ENCODE measurements at places on chromosomes 16 and 17.

- DNase-seq = no peak
- H3K36me3 ChIP-seq = no peaks in the 10 kb centered on the region
- H3K27ac ChIP-seq = no peak overlapping the region
- no peaks in the 10 kb centered on the region for H3K27me3 ChIP-seq
- peaks cover 20% of the 10 kb centered on the region for H3K4me1 ChIP-seq
Measured at GRCh38 chr16:57859331-57859730, 57.0 kb upstream of the KIFC3 start.

- no peaks in the 10 kb centered on the region for H3K36me3 ChIP-seq
- DNase-seq = peak; percentile 24
- H3K4me1 ChIP-seq = peaks cover 32% of the 10 kb centered on the region
- H3K27ac ChIP-seq = no peak overlapping the region
Measured at GRCh38 chr17:68491381-68492231, 20.6 kb upstream of the PRKAR1A start.

DNA sequence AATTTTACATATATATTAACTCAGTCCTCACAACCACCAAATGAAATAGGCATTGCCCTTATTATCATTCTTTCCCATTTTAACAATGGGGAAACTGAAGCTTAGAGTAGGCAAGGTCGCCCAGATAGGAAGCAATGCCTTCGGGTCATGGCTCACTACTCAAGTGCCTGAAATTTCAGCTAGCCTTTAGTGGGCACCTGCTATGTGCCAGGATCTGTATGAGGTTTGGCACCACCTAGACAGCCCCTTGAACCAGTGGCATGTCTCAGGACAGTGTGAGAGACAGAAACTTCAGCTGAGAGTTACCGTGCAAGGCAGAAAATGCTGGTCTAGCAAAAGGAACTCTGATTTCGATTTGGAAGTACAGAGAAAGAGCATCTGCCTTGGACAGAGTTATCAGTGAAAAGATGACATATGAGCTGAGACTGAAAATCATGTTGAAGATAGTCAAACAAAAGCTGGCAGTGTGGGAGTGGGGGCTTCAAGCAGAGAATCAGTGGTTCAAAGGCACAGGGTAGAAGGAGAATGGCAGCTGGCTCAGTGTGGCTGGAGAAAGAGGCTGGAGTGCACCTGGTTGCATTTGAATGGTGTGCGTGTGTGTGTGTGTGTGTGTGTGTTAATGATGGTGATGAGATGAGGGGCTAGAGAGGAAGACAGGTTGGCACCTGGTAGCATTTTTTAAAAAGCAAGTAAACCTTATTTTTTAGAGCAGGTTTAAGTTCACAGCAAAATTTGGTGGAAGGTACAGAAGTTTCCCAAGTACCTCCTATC lies 29.1 kb downstream of the CDH13 start:
- H3K4me3 ChIP-seq = no peak overlapping the region
- no peak for DNase-seq
- H3K27ac ChIP-seq = no peak overlapping the region
- H3K27me3 ChIP-seq = no peaks in the 10 kb centered on the region

DNA sequence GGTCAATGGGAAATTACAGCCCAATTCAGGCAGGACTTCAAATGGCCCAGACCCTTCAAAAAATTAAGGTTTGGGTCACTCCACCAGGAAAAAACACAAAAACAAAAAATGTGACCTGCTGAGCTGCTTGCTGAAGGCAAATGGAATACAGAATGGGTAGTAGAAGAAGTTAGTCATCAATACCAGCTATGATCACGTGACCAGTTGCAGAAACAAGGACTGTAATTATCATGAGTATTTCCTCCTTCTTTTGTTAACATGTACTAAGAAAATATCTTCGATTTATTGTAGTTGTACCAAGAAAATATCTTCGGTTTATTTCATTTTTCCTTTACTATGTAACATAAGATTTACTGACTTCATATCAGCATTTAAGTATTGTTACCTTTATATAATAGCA lies 1183.6 kb downstream of the CDH8 start:
- no peak overlapping the region for H3K4me3 ChIP-seq
- DNase-seq = no peak
- no peaks in the 10 kb centered on the region for H3K4me1 ChIP-seq
- no peaks in the 10 kb centered on the region for H3K27me3 ChIP-seq
- no peaks in the 10 kb centered on the region for H3K36me3 ChIP-seq
- no peak overlapping the region for H3K27ac ChIP-seq

DNA sequence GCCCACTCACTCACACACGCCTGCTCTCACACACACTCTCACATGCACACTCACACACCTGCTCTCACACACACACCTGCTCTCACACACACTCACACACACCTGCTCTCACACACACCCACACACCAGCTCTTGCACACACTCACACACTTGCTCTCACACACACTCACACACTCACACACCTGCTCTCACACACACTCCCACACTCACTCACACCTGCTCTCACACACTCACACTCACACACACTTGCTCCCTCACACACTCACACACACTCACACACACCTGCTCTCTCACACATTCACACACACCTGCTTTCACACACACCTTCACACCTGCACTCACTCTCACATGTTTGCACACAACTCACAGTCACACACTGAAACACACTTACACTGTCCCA lies 4.0 kb downstream of the CD300H start:
- no peaks in the 10 kb centered on the region for H3K4me1 ChIP-seq
- no peak overlapping the region for H3K27ac ChIP-seq
- H3K27me3 ChIP-seq = peaks cover 3% of the 10 kb centered on the region
- H3K4me3 ChIP-seq = no peak overlapping the region
- no peak for DNase-seq

GRCh38 chr16:58510776-58511628 lies 4.3 kb upstream of the SETD6 start:
- no peak for DNase-seq
- H3K4me3 ChIP-seq = no peak overlapping the region
- H3K36me3 ChIP-seq = no peaks in the 10 kb centered on the region
- no peak overlapping the region for H3K27ac ChIP-seq
- H3K27me3 ChIP-seq = no peaks in the 10 kb centered on the region

GRCh38 chr17:3926860-3927627 lies 10.8 kb upstream of the P2RX1 start:
- H3K27me3 ChIP-seq = no peaks in the 10 kb centered on the region
- H3K4me1 ChIP-seq = no peaks in the 10 kb centered on the region
- no peak overlapping the region for H3K4me3 ChIP-seq
- H3K36me3 ChIP-seq = no peaks in the 10 kb centered on the region

DNA sequence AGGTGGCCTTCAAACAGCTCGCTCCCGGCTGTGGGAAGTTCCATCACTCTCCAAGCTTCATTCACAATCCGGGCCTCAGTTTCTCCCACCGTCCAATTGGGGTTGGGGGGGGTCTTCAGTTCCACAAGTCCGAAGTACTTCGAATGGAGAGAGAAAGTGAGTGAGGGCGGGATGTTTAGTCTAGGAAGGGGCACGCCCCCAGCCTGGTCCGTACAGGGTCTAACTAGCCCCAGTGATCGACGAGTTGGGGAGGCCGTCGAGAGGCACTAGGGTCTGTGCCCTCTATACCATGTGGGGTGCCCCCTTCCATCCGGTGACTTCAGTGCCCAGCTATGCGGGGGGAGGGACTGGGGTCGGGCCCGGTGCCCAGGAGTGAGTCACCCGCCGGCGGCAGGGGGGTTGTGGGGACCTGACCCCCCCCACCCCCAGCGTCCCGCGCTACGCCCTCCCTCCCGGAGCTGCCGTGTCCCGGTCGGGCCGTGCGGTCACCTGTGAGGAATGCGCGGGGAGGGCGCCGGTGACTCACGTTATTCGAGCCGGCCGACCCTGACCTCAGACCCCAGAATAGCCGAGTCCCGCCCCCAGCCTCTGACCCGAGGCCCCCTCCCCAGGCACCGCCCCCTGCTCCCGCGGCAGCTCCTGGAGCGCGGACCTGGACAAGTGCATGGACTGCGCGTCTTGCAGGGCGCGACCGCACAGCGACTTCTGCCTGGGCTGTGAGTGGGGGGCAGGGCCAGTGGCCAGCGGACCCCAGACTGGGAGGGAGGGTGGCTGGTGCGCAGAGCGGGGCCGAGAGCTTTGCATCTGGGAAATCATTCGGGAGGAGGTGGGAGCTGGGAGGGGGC lies 658 bp downstream of the TNFRSF12A start:
- H3K4me3 ChIP-seq = peak overlapping the region; percentile 64
- peak overlapping the region; percentile 99 for H3K27ac ChIP-seq
- no peaks in the 10 kb centered on the region for H3K36me3 ChIP-seq
- H3K4me1 ChIP-seq = peaks cover 67% of the 10 kb centered on the region

DNA sequence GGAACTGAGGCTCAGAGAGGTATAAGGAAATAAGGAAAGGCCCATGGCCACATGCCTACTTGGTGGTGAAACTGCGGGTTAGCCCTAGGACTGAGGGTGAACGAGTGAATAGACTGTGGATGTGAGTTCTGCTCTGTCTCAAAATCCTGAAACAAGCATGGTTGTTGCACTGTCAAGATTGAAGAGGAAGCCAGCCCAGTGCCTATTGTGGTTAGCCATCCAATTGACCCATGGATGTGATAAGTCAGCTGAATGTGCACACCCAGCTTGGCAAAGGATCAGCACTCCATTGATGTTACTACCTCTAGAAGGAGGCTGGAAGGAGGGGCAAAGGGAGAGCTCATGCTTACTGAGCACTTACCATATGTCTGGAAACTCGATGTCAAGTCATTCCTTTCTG lies 4.5 kb downstream of the TMEM114 start:
- DNase-seq = no peak
- no peak overlapping the region for H3K27ac ChIP-seq
- no peaks in the 10 kb centered on the region for H3K36me3 ChIP-seq
- no peak overlapping the region for H3K4me3 ChIP-seq
- peaks cover 40% of the 10 kb centered on the region for H3K27me3 ChIP-seq
- H3K4me1 ChIP-seq = peaks cover 25% of the 10 kb centered on the region

DNA sequence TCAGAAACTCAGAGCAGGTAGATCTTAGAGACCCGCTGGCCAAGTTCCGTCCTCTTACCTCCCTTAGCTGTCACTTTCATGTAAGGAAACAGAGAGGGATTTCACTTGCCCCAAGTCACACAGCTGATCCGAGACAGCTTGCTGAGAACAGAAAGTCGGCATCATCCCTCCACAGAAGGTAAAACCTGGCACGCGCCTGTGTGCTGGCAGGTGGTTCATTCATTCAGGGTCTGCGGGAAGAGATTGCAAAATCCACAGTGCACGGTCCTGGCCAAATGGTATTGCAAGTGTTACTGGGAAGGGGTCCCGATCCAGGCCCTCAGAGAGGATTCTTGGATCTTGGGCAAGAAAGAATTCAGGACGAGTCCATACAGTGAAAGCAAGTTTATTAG lies 139.4 kb upstream of the RPH3AL start:
- no peak overlapping the region for H3K4me3 ChIP-seq
- H3K36me3 ChIP-seq = no peaks in the 10 kb centered on the region
- no peak for DNase-seq
- peaks cover 9% of the 10 kb centered on the region for H3K4me1 ChIP-seq

DNA sequence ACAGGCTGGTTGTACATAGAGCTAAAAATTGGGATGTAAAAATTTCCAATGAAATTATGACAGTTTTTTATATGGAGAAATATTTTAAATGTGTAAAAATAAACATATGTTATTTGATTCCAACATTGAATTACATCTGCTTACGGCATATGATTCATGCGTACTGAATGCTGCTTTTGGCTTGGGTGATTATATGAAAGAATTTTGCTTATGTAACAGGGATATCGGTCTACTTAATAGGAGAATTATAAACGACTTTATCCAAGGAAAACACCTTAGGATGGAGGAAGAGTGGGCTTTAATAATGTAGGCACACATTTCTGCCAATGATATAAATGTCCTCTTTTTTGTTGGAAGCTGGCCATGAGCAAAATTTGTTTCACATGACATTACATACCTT lies 197.3 kb upstream of the GOT2 start:
- DNase-seq = no peak
- H3K27ac ChIP-seq = no peak overlapping the region
- H3K36me3 ChIP-seq = no peaks in the 10 kb centered on the region
- no peaks in the 10 kb centered on the region for H3K27me3 ChIP-seq
- no peak overlapping the region for H3K4me3 ChIP-seq

GRCh38 chr17:78689029-78689428 lies 93.0 kb downstream of the CYTH1 start:
- H3K36me3 ChIP-seq = no peaks in the 10 kb centered on the region
- H3K27ac ChIP-seq = no peak overlapping the region
- H3K27me3 ChIP-seq = no peaks in the 10 kb centered on the region
- no peak overlapping the region for H3K4me3 ChIP-seq

Measured in tibial nerve (tissue), 4 donors.